ENCODE measurements at places on chromosomes 3 and 15.

DNA sequence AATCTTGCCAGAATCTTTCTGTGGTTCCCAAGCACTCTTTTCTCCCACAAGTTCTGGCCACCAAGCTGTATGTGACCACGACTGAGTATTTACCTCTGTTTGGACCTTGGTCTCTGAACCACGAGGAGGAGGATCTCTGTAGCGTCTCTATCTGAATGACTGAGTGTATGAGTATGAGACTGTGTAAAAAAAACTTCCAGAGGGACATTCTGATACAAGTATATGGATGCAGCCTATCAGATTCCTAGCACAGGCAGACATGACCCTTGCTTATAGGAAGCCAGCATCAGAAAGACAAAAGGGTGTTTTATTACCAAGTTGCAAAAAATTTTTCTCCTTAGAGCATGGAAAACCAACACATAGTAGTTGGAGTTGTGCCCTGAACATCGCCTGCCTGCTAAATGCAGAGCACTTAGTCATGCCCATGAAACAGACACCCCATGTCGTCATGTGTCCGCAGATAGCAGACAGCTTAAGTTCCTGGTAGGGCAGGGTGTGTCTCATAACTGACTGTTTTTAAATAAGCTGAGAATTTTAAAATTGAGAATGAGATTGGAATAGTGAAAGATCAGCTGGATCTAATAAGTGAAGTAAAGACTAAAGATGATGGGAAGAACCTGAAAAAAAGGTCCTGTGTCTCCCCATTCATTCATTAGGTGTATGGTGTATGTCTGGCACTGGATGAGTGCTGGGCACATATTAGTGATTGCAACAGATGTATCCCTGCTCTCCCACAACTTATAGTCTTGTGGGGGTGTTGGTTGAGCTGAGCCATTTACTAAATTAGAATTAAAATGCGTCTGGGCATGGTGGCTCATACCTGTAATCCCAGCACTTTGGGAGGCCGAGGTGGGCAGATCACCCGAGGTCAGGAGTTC is 30.9 kb downstream of the DAG1 start:
- DNase-seq = no peak

GRCh38 chr3:20997183-20997582 is 753.8 kb downstream of the ZNF385D start:
- DNase-seq = no peak

DNA sequence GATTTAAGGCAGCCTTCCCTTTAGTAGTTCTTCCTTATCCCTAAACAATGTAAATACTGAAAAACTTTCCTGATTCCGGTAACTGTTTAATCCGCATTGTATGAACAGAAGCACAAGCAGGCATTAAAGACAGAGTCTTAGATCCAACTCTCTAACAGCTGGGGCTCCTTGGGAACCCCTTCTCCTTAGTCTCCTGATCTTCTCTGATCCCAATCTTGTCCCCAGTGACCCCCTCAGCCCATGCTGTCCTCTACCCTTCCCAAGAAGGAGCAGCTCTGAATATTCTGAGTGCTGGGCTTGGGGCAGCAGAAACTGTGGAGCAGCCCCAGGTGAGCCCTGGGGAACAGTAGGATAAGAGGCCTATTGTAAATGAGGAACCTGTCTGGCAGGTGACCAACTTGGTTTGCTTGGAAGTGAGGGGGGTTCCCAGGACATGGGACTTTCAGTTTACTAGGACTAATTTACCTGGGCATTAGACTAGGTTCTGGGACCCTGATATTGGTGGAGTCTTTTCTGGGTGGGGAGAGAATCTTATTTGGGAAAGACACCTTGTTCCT is 13.0 kb upstream of the SLC30A4 start:
- DNase-seq = no peak

- no peak for DNase-seq
Measured at GRCh38 chr3:142225885-142226215, 465 bp upstream of the GK5 start.

- DNase-seq = no peak
Measured at GRCh38 chr3:142892714-142893113, 3.8 kb upstream of the PCOLCE2 start.

- DNase-seq = no peak
Measured at GRCh38 chr3:119301662-119302061, 7.5 kb downstream of the ARHGAP31 start.

DNA sequence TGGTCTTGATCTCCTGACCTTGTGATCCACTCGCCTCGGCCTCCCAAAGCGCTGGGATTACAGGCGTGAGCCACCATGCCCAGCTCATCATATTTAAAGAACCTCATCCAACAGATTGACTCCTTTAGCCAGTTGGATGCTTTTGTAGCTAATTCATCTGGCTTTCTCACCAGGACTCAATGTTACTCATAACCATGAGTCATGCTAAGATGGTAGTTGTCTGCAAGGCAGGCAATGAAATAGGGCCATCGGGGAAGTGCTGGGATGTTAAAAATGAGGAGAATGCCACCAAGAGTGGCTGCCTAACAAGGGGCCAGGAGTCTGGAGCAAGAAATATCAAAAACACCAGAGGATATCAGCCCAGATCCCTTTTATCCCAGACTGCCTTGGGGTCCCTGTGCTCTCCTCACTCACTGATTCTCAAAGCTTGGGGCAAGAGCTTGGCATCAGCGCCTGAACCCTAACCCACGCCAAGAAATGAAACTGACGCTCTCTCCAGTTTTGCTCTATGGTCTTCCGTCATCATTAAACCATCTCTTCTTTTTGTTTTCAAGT is 7.4 kb upstream of the PCOLCE2 start:
- DNase-seq = no peak

- no peak for DNase-seq
Measured at GRCh38 chr15:90306560-90306959, 41.1 kb downstream of the NGRN start.

DNA sequence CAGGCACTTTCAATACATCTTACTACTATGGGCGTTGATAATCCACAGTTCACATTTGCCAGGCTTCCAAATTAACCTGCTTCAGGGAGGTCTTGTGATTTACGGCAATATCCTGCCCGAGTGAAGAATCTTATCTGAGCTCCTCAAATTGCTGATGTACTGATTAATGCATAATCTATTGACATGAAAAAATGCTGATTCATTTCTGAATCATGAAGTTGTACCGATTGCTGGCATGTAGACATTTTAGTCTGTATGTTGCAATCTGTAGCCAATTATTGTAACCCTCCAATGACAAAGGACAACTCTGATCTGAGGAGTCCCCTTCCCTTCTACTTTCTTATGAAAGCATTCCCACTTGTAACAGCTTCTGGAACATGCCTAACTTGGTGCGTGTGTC is 97.2 kb downstream of the SEC22A start:
- no peak for DNase-seq

DNA sequence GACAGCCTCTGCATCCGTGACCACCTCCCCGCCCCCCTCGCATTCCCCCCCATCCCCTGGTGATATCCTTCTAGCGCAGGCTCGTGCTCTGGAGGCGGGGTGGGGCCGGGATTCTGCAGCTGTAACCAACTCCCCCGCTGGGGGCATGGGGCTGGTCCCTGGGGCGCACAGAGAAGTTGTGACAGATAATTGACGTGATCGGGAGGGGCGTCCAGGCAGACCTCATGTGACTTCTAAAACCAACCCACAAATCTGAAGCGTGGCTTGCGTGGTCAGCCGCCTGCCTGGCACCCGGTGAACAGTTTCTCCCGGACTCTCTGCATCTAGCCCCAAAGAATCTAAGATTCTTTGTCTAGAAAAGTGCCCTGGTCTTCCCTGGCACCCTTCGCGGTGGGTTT is 100.6 kb upstream of the IGF1R start:
- DNase-seq = no peak

GRCh38 chr3:49813497-49814174 is at the start of gene UBA7:
UBA7 (minus strand) TSS chr3:49813953; CDS start chr3:49813787, 166 bp downstream.
- DNase-seq = no peak

GRCh38 chr3:168511428-168512014 is 415.8 kb upstream of the GOLIM4 start:
- no peak for DNase-seq

DNA sequence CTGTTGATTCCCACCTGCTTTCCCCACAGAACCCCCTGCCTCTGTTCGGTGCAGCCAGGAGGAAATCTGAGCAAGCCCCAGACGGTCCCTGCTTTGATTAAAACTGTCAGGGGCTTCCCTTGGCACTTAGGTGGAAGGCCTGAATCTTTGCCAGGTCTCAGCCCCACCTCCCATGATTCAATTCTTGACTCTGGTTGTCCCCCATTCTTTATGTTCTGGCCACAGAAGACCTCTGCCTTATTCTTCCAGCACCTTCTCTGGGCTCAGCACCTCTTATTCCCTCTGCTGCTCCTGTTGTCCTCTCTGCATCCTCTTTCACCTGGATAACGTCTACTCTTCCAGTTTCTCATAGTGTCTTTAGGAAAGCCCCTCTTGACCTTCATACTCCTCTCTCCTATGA is 349.4 kb downstream of the PTPRG start:
- no peak for DNase-seq

DNA sequence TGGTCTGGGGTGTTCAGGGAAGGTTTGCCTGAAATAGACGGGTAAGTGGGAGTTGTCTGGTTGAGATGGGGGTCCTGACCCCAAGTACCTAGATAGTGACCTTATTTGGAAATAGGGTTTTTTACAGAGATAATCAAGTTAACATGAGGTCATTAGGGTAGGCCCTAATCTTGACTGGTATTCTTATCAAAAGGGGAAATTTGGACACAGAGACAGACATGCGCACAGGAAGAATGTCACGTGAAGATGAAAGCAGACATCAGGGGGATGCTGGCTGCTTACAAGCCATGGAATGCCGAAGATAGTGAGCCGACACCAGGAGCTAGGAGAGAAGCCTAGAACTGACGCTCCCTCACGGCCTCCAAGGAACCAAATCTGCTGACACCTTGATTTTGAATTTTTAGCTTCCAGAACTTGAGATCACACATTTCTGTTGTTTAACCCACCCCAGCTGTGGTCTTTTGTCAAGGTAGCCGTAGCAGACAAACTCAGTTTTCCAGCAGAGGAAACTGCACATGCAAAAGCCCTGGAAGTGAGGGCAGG is 17.1 kb downstream of the BHLHE40 start:
- DNase-seq = no peak
